ENCODE measurements at places on chromosomes 11 and 22.
A peak's percentile ranks its signal among the peaks of the same experiment; 100 is the strongest.

DNA sequence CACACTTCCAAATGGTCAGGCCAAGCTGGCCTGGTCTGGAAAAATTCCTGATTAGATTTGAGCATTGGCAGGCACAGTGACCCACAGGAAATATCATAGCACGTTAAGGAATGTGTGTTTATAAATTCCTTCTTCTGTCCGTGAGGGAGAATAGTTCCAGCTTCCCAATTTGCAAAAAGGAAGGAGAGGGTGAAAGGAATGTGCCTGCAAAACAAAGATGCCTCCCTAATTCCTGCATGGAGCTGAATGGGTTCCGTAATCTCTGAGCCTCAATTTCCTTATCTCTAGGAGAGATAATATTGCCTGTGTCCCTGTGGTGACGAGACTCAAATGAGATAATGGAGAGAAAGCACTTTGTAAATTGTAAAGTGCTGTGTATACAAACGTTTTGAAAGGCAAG, 105.1 kb downstream of the FEZ1 start:
- no peak for DNase-seq

GRCh38 chr11:45043755-45044475, 93.2 kb upstream of the TP53I11 start:
- DNase-seq: no peak

DNA sequence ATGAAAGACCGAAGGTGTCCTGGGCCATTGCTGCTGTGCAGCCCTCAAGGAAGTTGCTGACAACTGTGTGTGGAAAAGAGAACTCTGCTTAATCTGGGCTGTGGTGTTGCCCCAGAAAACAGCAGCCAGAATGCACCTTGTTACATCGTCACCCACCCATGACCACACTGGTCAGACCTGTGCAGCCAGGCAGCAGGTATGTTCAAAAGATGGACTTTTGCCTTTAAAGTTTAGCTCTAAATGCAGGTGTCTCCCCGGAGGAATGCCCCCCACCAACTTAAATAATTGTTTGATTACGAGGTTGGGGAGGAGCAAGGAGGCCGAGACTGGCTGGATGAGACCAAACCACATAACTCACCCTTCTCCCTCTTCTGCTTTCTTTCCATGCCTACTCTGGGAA, 15.3 kb upstream of the POLA2 start:
- no peak for DNase-seq

- no peak for DNase-seq
Observed at GRCh38 chr11:119940401-119940976, 197.4 kb downstream of the TRIM29 start.

DNA sequence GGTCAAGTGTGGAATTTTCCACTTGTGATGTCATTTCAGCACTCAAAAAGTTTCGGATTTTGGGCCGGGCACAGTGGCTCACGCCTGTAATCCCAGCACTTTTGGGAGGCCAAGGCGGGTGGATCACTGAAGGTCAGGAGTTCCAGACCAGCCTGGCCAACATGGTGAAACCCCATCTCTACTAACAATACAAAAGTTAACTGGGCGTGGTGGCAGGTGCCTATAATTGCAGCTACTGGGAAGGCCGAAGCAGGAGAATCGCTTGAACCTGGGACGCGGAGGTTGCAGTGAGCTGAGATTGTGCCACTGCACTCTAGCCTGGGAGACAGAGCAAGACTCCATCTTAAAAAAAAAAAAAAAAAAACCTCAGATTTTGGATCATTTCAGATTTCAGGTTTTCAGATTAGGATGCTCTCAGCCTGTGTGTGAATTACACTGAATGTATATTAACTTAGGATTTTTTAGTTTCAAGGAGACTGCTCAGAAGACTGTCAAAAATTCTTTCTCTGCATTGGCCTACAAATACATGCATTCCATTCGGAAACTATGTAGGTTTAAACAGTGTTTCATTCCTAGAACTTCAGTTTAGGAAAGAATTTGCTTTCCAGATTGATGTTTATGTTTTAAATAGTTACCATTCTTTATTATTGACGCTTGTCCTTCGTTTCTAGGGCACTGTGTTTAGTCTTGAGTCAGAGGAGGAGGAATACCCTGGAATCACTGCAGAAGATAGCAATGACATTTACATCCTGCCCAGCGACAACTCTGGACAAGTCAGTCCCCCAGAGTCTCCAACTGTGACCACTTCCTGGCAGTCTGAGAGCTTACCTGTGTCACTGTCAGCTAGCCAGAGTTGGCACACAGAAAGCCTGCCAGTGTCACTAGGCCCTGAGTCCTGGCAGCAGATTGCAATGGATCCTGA, 48.0 kb downstream of the BID start:
- DNase-seq: no peak

- DNase-seq: no peak
Observed at GRCh38 chr11:1514336-1515061, 27.9 kb upstream of the MOB2 start.

- DNase-seq: no peak
Observed at GRCh38 chr11:75813124-75813523, 1.9 kb upstream of the UVRAG start.

- peak; percentile 55 for DNase-seq
Observed at GRCh38 chr11:65766535-65766934, 14.2 kb downstream of the AP5B1 start.

DNA sequence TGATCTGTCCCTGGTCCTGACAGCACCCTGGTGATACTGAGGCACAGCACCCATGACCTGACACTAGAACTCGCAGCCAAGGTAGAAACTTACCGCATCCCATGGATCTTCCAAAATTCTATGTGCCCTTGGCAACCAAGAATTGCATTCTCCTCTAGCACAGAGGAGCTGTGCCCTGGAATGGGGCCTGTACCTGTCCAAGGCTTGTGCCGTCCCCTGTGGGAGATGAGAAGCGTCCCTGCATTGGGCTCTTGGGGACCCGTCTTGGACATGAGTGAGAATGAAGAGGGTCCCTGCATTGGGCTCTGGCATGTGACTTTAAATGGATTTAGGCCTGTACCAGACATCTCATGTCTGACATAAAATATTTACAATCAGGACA, 67.1 kb downstream of the GGTLC2 start:
- no peak for DNase-seq

GRCh38 chr22:19463491-19464469, 15.2 kb downstream of the UFD1 start:
- DNase-seq: no peak

- DNase-seq: no peak
Observed at GRCh38 chr22:46390652-46391301, 55.3 kb downstream of the TRMU start.

DNA sequence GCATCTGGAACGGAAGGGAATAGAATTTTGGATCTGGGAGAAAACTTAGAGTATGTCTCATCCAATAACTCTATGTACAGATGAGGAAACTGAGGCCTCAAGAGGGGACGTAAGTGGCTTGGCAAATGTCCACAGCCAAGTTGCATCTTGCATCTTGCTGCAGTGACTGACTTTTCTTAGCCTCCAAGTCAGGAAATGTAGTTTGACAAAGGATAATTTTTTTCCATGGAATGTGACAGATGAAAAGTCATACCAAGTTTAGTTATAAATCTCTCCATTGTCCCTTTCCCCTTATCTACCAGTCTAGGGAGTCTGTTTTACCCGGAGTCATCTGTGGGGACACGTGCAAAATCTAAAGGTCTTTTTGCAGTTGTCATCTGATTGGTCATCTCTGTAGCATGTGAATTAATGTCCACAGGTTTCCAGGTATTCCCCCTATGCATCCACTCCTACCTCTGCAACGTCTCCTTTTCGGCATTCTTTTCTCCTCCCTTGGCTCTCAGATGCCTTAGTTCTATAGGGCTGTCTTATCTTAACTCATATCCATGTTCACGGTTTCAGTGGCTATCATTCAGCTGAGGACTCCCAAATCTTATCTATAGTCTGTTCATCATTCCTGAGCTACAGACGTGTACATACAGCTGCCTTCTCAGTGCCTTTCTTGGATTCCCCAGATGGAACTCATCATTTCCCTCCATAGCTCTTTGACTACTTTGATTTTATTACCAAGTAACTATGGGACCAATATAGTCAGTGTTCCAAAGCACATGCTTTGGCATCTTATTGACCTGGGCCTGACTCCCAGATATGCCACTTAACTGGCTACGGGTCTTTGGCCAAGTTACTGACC, 139.5 kb upstream of the TIMP3 start:
- DNase-seq: no peak

Measured in inflammatory macrophage treated with lipopolysaccharide for 4 hours (primary cell).